Stimulated activated CD4-positive, alpha-beta T cell treated with anti-CD3 and anti-CD28 coated beads, TNF-alpha, amount 100 ng/mL, for 1 hour (primary cell): ENCODE measurements at places on chromosomes 1 and 21.

DNA sequence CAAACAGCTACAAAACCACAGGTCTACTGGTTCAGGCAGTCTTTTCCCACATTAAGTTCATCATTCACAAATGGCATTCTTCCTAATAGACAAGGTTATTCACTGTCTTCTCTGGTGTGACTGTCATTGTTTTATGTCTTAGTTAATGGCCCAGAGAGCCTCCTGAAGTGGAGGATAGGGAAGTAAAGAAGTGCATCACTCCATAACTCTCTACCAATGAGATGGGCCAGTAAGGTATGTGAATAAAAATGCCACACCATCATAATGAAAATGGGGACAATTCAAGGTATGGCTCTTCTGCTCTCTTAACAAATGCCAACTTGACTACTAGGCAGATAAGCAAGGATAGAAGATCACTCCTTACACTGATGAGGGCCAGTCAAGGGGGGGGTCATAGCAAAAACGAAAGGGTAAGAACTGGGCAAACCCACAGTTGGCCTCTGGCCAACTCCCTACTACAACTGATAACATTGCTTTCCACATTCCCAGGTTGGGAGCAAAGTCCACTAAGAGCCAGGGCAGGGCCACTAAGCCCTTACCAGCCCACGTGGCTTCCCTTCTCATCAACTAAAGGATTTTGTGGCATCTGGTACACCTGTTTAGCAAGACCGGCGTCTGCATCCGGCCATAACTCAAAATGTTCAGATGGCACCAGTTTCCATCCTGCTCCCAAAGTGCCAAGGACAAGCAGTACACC is 10.0 kb downstream of the PABPC4 start:
- DNase-seq, result no peak

DNA sequence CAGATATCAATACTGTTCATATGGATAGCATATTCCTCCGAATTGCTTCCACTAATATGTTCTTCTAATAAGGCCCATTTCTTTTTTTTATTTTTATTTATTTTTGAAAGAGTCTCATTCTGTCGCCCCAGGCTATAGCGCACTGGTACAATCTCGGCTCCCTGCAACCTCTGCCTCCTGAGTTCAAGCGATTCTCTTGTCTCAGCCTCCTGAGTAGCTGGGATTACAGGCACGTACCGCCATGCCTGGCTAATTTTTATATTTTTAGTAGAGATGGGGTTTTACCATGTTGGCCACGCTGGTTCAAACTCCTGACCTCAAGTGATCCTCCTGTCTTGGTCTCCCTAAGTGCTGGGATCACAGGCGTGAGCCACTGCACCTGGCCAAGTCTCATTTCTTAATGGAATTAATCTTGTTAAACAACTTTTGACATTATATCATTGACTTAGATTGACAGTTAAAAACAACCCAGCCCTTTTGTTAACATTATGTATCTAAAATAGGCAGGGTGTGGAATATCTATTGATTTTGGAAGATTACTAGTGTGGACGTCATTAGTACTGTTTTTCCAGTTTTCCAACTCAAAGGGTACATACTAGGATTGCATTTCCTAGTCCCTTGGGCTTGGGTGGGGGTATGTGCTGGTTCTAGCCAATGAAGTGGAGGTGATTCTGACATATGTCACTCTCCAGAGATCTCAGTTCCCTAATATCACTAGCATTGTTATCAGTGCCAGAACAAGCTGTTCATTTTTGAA is 281.4 kb downstream of the GRIK1 start:
- DNase-seq, result no peak

- DNase-seq, result no peak
Observed at GRCh38 chr21:17402937-17403336, 109.9 kb upstream of the CXADR start.

GRCh38 chr1:166176416-166176815 is 9.6 kb upstream of the FAM78B start:
- DNase-seq, result no peak

DNA sequence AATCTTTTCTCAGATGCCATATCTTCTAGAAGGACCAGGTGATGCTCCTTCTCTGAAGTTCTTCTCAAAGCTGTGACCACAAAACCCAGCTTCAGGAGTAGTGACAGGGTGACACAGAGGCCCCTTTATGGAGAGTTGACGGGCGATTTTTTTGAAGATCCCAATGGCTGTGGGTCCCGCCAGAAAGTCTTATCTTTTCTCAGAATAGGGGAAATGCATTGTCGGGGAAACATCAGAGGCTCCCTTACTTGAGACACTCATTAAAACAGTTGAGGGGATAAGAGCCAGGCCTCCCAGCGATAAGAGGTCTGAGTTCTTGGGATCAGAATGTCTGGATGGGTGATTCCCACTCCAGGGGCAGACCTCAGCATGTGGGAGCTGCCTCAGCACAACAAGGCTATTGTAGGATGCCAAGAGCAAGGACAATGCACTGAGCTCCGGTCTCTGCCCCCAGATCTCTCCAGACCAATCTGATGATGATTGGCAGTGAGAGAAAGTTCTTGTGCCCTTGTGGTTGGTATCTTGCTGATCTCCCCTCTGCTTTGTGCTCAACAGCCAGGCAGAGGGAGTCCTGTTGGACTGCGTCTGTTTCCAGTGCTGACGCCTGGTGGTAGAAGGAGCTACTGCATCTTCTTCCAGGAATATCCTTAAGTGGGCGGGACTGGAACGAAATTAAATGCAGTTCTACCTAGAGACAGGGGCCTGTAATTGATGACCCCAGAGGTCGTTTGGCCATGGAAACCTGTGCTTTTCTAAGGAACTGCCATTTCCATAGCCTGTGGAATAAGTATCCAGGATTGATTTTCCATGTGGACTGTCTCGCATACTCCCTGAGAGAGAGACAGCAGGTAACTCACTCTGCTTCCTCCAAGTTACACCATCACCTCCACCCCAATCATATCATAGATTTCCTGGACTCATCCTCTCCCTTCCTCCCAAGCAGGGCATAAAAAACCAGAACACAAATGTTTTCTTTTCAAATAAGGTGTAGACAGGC is 6.8 kb upstream of the ACKR1 start:
- no peak for DNase-seq
